Upper lobe of left lung (tissue), 6 donors: ENCODE measurements at places on chromosomes 4 and X. TPM values are rescaled to one million over a fixed set of nuclear protein-coding genes. Genes with fewer than 3 reads are reported as not detected.

- no peak for DNase-seq
Measured at GRCh38 chr4:145011636-145012035, 86.4 kb downstream of the ANAPC10 start.

Gene PDHA1
- 216 TPM for total RNA-seq

DNA sequence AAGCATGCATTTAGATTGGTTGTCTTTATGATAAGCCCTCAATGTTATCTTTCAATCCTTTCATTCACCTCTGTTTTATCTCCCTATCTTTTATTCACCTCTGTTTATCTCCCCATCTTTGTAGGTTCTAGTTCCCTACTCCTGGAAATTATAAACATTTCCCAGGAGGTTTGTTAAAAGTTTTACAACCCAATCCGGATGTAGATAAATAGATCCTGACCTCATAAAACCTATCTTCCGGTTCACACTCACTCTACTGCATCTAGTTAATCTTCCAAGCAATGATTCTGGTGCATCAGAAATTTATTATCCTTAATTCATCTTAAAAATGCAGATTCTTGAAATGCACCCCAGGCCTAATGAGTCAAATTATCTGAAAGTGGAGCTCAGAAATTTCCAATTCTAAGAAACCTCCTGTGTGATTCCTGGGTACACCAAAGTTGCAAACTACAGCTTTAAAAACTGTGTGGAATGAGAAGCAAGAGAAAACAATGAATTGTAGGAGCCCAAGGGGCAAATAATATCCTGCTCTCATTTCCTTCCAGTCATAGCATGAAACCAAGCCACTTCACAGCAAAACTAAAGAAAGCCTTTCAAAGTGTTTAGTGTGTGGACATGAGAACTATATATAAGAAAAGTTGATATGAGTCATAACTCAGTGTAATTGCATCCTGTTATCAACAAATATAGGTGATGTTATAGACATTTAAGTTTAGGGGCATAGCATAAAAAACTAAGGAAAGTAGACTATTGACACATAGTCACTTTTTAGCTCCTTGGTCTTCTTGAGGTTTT, 51.1 kb upstream of the UGT8 start:
- DNase-seq: no peak

DNA sequence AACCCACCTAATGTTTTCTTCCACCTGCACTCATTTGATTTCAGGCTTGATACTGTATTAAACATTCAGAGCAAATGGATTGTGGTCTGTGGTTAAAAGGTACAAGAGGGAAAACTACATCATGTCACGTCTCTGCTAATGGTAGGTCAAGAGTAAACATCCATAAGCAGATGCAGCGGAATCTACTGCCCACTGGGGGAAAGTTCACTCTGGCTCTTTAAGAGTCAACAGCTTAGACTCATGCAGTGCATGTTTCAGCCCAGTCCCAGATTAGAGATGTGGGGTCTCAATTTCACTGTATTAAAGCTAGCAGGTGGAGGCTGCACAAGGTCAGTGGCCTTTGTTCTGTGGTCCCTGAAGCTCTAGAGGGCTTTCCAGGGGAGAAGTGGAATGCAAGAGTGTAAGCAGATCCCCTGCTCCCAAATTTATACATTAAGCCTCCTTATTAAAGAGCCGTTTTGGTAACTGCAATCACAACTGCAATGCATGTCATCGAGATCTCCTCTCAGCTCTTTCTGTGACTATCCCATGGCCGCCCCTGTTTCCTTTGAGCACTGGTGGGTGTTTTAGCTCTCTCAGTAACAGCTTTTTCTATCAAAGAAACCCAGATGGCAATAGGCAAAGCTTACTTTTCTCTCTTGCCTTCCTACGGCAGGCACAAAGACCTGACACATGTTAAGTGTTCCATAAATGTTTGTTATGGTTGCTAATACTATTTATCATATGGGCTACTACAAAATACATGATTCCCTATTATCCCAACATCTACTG, 53.4 kb downstream of the LDB2 start:
- DNase-seq: no peak

GRCh38 chrX:70806081-70806480, 102.4 kb downstream of the TEX11 start:
- DNase-seq: no peak

DNA sequence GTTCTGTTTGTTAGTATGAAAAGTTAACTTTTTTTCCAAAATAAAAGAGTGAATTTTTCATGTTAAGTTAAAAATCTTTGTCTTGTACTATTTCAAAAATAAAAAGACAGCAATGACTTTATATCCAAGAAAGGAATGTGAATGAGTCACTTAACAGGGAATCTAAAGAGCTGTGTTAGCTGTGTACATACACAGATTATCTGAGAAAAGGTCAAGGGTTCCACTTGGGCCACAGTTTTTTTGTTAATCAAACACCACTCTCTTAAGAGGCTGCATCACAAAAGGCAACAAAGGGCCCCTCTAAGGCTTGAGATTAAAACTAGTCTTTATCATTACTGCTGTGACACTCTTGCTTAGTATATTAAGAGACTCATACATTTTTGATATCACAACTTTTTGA, 82.1 kb downstream of the FIP1L1 start:
- DNase-seq: no peak

DNA sequence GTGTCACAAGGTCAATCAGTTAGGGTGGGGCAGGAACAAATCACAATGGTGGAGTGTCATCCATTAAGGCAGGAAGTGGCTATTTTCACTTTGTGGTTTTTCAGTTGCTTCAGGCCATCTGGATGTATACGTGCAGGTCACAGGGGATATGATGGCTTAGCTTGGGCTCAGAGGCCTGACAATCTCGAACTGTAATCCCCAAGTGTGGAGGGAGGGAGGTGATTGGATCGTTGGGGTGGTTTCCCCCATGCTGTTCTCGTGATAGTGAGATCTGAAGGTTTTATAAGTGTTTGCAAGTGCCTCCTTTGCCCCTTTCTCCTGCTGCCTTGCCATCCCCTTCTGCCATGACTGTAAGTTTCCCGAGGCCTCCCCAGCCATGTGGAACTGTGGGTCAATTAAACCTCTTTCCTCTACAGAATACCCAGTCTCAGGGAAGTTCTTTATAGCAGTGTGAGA, 36.7 kb upstream of the STS start:
- DNase-seq: no peak

Gene N4BP2
- 25.4 TPM for total RNA-seq

GRCh38 chr4:988726-989721, 2.2 kb downstream of the IDUA start:
- no peak for DNase-seq

Gene KCNIP4
- not detected for total RNA-seq

GRCh38 chrX:12949927-12950656, 24.8 kb upstream of the TMSB4X start:
- DNase-seq: no peak

Gene NDP
- not detected for total RNA-seq

GRCh38 chrX:113726898-113727297, 857.0 kb upstream of the HTR2C start:
- DNase-seq: no peak

Gene GLRA3
- total RNA-seq: not detected

GRCh38 chr4:30818541-30818940, 98.4 kb downstream of the PCDH7 start:
- DNase-seq: no peak

Gene PNMA5
- not detected for total RNA-seq

- DNase-seq: no peak
Measured at GRCh38 chr4:140311257-140311835, 62.1 kb upstream of the SCOC start.

Gene ABHD18
- total RNA-seq: 11.7 TPM

DNA sequence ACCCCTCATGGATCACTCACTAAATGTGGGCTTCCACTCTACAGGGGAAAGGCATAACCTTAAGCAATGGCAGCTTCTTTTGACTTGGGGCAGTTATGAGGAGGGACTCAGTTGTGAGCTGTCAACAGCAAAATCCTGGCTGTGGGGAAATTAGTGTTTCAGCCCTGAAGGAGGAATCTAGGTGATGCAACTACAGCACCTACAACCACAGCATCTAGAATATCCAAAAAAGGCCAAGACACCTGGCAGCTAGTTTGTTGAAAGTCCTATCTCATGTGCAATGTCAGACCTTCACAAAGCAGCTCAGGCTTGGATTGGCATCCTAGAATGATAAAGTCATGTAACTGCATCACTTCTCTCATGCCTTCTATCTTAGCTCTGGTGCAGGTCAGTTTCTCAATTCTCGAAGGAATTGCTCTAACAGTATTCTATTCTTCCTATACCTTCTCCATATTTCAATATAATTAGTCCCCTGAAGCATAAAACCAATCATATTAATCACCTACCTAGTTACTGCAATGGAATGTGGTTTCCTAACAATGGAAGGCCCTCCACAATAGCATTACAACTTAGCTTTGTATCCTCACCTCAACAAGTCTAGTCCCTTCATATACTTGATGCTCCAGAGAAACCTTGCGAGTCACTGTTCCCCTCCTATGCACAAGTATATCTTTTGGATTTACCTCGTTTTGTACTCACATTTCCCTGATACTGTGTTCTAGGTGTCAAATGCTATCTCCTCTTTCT, 5.5 kb upstream of the ANTXR2 start:
- no peak for DNase-seq

GRCh38 chr4:32254216-32254615, 1534.0 kb downstream of the PCDH7 start:
- DNase-seq: no peak

Gene TBL1X
- 6.3 TPM for total RNA-seq

Gene CCDC110
- 0.34 TPM for total RNA-seq
